Activated effector memory CD4-positive, alpha-beta T cell treated with anti-CD3 and anti-CD28 coated beads, Interleukin-2, amount 50 U/mL, for 16 hours (primary cell): ENCODE measurements at places on chromosomes 1 and 21.

DNA sequence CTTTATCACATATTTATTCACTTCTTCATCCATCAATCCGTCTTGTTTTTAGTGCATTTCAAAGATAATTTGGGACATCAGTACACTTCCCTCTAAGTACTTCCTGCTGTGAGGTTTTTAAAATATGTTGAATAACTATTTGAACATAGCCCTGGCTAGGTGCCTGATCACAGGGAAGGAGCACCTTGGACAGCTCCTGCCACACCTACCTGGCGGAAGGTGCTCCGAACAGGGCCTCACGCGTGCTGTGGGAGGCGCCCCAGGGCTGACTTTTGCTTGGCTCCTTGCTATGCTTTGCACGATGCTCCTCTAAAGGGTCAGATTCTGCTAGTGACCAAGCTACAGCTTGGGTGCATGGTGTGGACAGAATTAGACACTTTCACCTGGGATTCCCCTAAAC, 4.9 kb upstream of the ATXN7L2 start:
- peak; percentile 74 for DNase-seq

DNA sequence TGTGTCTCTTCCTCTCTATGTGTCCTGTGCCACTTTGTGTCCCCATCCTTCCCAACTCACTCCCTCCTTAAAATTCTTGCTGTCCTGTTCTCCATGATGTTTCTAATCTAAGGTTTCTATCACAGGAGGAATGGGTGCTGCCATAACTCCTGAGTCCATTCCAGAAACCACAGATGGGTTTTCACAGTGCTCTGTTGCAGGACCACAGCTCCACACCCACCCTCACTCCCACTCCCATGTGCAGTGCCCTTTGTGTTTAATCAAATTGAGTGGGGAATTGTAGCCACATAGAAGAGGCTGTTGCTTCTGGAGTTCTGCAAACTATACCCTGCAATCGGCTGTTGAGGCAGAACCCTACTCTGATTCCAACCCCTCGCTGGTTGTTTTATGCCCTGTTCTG, 142.1 kb downstream of the SPATA46 start:
- DNase-seq, result no peak

DNA sequence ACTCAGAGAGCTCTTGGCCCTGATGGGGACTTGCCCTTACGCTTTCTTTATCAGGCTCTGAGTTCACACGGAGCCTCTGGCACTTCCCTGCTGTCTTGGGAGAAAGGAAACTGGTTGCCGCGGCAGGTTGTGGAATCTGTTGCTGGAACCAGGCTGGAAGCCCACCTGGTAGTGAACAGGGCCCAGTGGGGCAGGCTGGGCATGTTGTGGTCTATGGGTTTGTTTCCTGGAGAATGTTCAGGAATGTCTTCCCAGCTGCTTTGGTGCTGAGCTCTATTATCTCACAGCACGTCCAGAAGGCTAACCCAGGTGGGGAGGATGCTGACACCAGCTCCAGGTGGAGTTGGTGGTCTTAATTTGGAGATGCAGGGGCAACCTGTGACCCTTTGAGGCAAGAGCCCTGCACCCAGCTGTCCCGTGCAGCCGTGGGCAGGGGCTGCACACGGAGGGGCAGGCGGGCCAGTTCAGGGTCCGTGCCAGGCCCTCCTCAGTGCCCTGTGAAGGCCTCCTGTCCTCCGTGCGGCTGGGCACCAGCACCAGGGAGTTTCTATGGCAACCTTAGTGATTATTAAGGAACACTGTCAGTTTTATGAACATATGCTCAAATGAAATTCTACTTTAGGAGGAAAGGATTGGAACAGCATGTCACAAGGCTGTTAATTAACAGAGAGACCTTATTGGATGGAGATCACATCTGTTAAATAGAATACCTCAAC, 33.3 kb upstream of the TDRD10 start:
- no peak for DNase-seq

- DNase-seq, result no peak
Observed at GRCh38 chr1:209038316-209038715, 545.2 kb upstream of the CAMK1G start.

GRCh38 chr1:31799895-31800673, 15.7 kb downstream of the SPOCD1 start:
- DNase-seq, result no peak

- DNase-seq, result no peak
Observed at GRCh38 chr21:34330055-34330454, 33.8 kb upstream of the KCNE2 start.

DNA sequence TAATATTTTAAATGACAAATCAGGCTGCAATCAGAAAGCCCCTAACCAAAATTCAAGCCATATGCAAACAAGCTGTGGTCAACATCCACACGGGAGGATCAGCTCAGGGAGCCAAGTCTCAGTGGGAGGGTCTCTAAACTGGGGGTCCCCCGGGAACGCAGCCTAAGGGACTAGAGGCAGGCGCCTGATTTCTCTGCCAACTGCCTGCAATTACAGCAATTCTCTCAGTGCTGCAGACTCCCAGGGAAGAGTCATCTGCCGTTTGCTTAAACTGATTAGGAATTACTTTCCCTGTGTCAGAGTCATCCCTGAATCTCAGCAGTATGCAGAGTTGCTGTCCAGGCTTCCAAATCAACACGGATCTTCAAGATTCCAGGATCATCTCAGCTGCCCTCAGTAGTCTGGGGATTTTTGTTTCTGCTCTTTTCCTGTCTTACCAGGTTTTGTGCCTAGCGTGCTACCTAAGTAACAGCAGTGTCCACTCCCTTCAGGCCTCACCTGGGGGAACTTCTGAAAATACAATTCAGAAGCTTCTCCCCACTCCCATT, 247.8 kb downstream of the RRAGC start:
- DNase-seq, result no peak

DNA sequence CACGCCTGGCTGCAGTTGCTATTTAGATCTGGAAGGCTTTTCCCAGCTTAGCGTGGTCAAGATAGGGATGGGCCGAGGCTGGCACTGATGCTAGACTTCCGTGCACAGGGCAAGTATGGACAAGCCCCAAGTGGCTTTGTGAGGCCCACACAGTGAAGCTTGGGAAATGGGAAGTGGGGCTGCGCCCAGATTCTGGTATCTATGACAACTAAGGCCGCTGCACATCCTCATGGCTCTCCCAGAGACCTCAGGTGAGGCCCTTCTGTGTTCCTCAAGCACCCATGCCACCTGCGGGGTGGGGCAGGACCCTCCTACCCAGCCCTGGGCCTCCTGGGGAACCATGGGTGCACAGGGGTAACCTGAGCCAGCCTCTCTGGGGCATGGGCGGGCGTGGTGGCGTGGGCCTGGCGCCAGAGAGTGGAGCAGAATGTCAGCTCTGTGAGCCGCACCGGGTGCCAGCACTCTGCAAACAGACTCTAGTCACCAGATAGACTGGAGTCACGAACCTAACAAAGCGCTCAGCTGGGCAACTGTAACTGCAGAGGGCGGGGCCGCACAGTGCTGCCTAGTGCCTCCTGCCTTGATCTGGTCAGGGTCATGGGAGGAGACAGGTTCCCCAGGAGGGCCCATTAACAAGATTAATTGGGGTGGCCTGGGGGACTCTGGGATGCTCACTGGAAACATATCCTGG, 46.4 kb downstream of the ELF3 start:
- no peak for DNase-seq

GRCh38 chr1:21072721-21073120, 104.0 kb downstream of the EIF4G3 start:
- DNase-seq, result no peak
